ENCODE measurements at places on chromosomes 2 and 18.

DNA sequence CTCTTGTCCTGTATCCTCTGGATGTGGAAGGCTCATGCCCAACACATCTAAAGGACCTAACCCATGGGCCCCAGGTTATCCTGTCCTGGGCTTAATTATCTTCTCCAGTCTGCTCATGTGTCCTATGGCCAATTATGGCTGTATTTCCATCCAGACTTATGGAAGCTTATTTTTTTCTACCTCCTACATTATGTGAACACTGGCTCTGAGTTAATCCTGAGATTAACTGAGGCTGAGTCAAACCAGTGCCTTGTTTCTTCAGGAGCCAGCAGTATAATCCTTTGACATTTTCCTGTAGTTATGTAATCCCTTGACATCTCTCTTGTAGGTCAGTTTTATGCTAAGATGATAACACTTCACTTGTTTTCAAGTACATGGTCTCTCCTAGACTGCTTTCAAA is 213.6 kb downstream of the PMAIP1 start:
- DNase-seq: no peak

DNA sequence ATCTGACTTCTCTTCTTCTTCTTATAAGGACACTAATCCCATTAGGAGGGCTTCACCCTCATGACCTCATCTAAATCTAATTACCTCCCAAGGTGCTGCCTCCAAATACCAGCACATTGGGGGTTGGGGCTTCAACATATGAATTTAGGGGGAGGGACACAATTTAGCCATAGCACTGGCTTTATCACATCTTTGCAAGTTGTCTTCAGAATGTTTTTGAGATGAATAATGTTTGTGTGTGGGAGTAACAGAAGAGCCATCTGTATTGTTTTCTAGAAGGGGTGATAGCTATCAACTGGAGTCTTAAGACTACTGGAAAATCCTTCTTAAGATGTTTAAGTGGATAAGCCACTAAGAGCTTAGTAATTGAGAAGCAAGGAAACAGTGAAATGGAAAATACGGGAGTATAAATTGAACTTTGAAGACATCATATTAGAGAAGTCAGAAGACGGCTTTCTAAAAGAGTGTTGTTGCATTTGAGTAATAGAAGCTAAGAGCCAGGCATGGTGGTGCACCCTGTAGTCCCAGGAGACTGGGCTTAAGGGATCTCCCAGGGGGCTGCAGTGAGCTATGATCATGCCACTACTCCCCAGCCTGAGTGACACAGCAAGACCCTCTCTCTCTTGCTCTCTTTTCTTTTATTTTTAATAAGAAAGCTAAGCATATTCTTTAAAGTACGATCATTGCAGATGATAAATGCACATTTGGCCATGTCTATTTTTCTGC is 32.6 kb upstream of the B3GNT2 start:
- DNase-seq: peak; percentile 42

GRCh38 chr18:56726906-56727305 is 75.7 kb downstream of the WDR7 start:
- DNase-seq: no peak

- peak; percentile 80 for DNase-seq
Observed at GRCh38 chr2:10333247-10333613, 30.5 kb downstream of the HPCAL1 start.

GRCh38 chr2:240455272-240455646 is 19.8 kb downstream of the GPC1 start:
- DNase-seq: no peak

GRCh38 chr18:56001576-56001975 is 413.6 kb upstream of the TCF4 start:
- DNase-seq: no peak

DNA sequence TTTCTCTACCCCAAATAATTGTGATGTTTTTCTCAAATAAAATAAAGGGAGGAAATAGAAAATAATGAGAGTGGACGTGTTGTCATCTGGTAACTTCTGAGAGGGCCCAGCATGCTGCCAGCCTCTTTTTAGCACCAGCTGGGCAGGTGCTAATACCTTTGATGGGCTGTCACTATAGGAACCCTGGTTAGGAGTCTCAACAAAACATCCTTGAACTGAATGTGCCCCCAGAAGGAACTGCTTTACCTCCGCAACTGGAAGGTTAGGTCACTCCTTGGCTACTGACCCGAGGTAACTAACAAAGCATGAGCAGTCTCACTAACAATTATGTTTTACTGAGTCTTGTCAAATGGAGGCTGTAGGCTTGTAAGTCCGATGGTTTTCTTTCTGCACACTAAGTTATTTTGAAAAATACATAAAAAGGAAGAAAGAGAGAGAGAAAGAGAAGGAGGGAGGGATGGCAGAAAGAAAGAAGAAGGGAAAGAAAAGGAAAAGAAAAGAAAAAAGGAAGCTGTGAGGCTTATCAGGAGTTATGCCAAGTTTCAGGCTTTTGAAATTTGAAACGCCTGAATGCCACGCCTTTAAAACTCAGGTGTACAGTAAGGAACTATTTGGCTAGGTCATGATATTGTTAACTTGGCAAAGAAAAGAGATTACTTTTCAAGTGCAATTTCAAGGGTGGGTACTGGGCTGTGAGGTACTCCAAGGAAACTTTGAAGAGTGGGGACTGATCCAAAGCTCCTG is 91.0 kb downstream of the TGIF1 start:
- peak; percentile 80 for DNase-seq

DNA sequence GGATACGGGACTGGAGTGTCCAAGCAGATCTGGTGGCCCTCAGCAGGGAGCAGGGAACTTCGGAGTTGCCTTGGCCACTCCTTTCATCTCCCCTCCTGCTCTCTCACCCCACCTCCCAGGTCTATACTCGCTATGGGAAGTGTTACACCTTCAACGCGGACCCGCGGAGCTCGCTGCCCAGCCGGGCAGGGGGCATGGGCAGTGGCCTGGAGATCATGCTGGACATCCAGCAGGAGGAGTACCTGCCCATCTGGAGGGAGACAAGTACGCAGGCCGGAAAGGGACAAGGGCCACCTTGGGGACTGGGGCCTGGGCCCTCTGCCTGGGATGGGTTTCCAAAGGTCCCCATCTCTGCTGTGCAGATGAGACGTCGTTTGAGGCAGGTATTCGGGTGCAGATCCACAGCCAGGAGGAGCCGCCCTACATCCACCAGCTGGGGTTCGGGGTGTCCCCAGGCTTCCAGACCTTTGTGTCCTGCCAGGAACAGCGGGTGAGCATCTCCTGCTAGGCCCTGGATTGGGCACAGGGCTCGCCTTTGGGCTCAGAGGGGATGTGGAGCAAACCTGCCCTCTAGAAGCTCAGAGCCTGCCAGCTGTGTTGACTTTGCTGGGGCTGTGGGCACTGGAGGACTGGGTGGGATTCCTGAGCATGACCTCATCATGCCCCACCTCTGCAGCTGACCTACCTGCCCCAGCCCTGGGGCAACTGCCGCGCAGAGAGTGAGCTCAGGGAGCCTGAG is 11.8 kb downstream of the CHPF start:
- no peak for DNase-seq

DNA sequence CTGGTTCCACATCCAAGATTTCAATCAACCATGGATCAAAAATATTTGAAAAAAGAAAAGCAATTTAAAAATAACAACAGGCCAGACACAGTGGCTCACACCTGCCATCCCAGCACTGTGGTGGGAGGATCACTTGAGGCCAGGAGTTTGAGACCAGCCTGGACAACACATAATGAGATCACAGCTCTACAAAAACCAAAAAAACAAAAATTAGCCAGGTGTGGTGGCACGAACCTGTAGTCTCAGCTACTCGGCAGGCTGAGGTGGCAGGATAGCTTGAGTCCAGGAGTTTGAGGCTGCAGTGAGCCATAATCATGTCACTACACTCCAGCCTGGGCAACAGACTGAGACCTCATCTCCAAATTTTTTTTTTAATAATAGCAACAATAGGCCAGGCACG is 13.4 kb upstream of the SPATA3 start:
- no peak for DNase-seq

- no peak for DNase-seq
Observed at GRCh38 chr18:70335892-70336726, 47.3 kb downstream of the SOCS6 start.

DNA sequence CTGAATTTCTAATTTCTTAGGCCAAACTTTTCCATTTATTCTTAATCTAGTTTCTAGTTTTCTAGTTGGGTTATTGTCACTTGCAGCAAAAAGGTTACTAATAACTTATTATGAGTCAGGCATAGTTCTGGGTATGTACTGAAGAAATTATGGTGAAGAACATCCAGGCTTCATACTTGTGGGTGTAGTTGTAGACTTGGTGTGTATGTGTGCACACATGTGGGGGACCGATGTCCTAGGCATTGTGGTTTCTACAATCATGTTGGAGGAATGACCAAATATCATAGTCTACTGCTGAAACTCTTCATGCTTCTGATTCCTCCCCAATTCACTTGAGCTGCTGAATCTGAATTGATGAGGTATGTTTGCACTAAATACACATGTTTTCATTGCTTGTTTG is 141.2 kb downstream of the PMAIP1 start:
- DNase-seq: no peak

DNA sequence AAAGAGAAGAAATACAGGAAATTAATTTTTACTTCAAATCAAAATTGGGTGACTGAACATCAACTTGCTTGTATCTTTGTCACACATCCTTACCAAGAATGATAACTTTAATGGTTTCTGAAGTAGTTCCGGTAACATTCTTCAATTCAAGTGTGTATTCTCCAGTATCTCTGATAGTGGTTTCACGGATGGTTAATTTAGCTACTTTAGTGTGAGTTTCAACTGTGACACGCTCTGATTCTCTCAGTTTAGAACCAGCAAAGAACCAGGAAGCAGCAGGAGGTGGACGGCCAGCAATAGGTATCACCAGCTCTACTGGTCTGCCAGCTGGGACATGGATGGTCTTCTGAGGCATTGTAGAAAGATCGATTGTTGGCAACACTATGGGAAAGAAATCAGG is 62.3 kb downstream of the PLEKHA3 start:
- DNase-seq: no peak

DNA sequence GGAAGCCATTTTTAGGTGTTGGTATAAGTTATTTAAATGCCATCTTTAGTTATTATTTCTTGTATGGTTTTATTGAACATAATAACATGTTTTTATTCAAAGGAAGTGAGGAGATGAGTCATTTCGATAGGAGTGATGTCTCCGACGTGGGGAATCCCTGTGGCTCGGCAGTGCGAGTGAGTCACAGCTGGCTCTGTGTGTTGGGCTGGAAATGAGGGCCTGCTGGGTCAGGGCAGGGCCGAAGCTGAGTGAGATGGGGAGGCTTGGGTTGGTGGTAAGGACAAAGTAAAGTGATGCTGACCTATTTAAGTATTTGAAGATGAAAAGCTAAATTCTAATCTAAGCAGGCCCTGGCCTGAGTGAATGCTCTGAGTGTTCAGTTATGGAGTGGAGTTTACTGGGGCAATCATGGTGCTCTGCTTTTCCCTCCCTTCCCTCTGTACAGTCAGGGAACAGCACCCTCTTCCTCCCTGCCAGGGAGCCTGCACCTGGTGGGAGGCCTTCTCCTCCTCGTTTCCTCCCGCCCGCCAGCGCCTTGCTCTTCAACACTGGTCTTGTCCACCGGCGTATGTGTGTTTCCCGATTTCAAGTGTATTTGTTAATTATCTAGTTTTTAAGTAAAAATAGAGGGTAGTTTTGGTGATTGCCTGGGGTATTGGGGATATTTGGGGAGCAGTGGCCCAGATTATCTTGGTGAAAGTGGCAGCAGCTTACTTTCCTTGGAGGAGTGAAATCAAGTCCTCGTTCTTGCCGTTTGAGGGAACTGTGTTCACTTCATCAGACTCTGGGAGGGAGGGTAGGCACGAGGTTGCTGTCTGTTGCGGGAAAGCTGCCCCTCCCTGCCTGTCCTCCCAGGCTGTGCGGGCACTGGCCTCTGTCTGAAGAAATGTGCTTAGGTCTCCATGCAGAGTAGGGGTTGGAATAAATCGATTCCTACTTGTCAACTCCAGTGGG is 157.0 kb downstream of the LDLRAD4 start:
- DNase-seq: peak; percentile 66

DNA sequence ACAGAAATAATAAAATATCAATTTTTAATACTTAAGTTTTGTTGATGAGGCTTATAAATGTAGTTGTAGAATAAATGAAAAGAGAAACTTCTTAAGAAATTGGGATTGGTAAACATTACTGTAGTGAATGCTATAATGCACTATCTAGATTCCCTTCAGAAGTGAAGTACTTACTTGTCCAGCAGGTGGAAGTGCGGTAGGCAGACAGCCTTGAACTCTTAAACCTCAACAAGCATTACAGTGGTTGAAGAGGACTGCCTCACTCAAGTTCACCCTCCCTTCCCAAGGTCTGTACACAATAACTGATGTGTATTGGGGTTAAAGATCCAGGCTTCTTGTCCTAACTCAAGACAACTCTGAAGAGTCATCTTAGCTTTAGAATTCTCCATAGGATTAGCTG is 931.0 kb upstream of the LRRTM1 start:
- peak; percentile 24 for DNase-seq

- no peak for DNase-seq
Observed at GRCh38 chr2:222423632-222424275, 589 bp upstream of the SGPP2 start.

DNA sequence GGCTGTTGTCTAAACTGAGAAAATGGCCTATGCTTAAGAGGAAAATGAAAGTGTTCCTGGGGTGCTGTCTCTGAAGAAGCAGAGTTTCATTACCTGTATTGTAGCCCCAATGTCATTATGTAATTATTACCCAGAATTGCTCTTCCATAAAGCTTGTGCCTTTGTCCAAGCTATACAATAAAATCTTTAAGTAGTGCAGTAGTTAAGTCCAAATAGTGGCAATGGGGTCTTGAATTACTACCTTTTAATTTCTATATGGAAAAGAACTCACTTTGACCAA is 13.8 kb upstream of the ALLC start:
- no peak for DNase-seq

GRCh38 chr2:34519659-34520058 is 920.6 kb upstream of the FAM98A start:
- DNase-seq: no peak

GRCh38 chr2:101793277-101793969 is 95.9 kb downstream of the MAP4K4 start:
- DNase-seq: peak; percentile 88

- DNase-seq: no peak
Observed at GRCh38 chr2:177484180-177484795, 91.7 kb downstream of the AGPS start.

DNA sequence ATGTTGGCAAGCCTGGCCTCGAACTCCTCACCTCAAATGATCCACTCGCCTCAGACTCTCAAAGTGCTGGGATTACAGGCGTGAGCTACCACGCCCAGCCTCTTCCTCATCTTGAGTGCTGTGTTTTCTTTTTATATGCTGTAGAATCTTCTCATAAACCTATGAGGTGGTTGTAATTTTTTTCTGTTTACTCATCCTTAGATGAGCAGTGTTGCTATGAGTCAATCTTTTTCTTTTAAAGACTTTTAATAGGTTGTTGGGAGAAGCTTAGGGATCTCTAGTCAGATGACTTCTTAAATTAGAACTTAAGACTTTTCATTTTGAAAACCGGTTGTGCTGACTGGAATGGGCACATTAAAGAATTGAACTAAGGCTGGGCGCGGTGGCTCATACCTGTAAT is 8.7 kb upstream of the AAK1 start:
- no peak for DNase-seq
